Umbilical cord (tissue), 2 donors: ENCODE measurements at places on chromosomes 11 and 22. TPM values are rescaled to one million over a fixed set of nuclear protein-coding genes. Genes with fewer than 3 reads are reported as not detected.

ACCS gene
- 12.5 TPM for total RNA-seq

TXNRD2 gene
- 32.0 TPM for total RNA-seq

APOBEC3H gene
- total RNA-seq, result not detected

CD6 gene
- total RNA-seq, result 0.24 TPM

CDON gene
- 50.3 TPM for total RNA-seq

RCOR2 gene
- 3.4 TPM for total RNA-seq

LUZP2 gene
- 30.3 TPM for total RNA-seq

C11orf86 gene
- total RNA-seq, result not detected

BANF1 gene
- total RNA-seq, result 31.3 TPM

MCHR1 gene
- 1.4 TPM for total RNA-seq

ACAT1 gene
- 47.9 TPM for total RNA-seq

MS4A7 gene
- total RNA-seq, result 14.9 TPM

MYEOV gene
- total RNA-seq, result 0.48 TPM

IGF2 gene
- total RNA-seq, result 2,215 TPM

TRIM48 gene
- not detected for total RNA-seq

ANKK1 gene
- total RNA-seq, result 0.48 TPM
